ENCODE measurements at places on chromosomes 1 and 21.

- DNase-seq: no peak
Observed at GRCh38 chr1:152005360-152005912, 11.8 kb upstream of the S100A10 start.

DNA sequence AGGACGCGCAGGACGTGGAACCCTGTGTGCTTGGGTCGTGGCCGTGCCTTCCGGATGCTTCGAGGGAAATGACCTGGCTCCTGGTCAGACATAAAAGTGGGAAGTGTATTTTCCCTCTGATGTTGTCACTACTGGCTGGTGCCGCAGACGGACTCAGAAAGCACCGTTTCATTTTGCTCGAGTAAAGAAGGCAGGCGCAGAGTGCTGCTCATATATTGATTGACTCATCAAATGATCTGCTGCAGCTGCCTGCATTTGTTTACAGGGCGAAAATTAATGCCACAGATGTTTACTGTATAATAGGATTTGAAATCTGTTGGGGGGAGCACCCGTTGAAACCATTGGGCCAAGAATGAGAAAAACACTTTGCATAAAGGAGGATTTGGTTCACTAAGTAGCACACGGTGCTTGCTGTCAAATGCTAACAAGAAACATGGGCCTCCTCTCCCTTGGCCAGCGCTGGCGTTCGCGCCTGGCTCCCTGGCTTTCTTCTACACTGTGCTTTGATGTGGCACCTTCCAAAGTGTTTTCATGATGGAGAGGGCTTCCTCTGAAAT is 365.5 kb downstream of the CAMTA1 start:
- DNase-seq: no peak

GRCh38 chr1:31573261-31573660 is 3.1 kb upstream of the TINAGL1 start:
- no peak for DNase-seq

DNA sequence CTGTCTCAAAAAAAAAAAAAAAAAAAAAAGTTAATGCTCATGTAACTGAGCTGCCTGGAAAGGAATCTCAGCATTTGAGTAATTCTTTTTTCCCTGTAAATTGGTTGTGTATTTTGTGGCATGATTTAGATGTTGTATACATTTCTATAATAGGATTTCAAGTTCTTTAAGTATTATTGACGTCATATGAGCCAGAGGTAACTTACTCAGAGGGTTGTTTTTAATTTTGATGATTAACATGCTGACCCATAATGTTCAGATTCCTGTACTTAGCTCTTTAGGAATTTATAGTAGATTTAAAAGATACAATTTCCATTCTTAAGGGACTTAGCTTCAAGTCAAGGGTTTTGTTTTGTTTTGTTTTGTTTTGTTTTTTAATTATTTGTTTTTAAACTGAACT is 120.4 kb downstream of the CACHD1 start:
- DNase-seq: no peak

DNA sequence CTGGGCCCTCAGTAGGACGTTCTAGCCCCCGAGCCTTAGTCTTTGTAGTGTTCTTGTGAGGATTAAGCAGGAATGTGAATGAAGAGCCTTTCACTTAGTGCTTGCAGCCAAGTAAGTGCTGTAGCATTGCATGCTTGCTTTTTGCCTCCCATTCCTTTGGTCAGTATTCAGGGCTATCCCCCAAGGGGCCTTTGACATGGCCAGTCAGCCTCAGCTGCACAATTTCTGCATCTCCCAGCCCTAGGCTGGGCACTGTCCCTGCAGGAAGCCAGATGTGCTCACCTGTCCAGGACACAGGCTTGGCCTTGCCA is 30.5 kb downstream of the SOX13 start:
- DNase-seq: no peak

DNA sequence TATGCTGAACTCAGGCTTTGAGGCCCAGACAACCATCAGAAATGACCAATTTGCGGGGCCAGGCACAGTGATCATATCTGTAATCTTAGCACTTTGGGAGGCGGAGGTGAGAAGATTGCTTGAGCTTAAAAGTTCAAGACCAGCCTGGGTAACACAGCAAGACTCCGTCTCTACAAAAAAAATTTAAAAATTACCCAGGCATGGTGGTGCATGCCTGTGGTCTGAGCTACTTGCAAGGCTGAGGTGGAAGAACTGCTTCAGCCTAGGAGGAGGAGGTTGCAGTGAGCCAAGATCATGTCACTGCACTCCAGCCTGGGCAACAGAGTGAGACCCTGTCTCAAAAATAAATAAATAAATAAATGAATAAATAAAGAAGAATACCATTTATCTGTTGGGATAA is 156.5 kb downstream of the EIF4G3 start:
- no peak for DNase-seq

GRCh38 chr21:41777951-41778815 is 11.3 kb upstream of the RIPK4 start:
- peak; percentile 83 for DNase-seq

- no peak for DNase-seq
Observed at GRCh38 chr1:218384581-218384993, 39.5 kb downstream of the TGFB2 start.

DNA sequence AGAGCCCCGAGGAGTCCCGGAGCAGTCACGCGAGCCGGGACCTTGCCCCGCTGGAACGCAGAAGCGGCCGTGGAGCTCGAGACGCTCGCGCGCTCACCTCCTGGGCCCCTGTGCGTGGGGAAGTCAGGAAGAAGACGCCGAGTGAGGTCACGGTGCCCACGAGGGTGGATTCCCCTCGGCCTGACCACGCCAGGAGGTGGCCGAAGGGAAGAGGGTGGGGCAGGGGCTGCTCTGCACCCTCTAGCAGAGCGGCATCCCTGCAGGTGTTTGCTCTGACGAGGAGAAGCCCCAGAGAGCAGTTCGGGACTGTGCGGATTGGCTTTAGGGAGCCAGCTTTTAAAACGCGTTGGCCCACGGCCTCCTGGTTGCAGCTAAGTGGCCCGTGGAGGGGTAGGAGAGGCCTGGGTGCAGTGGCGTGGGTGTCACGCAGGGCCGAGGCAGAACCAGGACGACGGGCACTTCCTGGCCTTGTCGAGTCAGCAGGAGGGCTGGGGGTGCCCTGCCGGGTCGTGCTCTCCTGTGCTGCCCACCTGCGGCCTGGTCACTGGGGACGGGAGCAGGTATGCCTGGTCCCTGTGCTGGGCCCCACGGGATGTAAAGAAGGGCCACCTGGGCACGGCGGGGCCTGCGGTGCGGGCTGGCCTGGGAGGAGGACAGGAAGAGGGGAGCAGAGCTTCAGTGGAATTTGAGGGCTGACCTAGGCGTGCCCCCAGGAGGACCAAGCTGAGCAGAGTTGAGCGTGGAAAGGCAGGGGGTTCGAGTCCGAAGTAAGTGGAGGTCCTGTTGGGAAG is 1.0 kb downstream of the PDXK start:
- peak; percentile 63 for DNase-seq

DNA sequence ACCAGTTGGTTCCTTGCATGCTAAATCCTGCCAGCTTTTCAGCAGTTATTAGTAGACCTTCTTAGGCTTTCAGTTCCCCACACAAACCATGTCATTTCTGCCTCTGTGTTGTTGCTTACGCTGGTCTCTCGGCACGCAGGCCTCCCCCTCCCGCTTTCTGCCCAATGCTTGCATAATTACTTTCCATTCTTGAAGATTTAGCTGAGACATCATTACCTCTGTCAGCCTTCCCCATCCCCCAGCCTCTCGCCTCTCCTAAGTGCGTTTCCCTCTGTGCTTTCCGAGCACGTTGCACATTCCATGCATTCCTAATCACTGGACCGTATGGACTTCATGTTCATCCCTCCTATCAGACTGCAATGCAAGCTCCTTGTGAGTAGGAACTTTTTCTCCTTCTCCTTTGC is 26.8 kb downstream of the TSHB start:
- DNase-seq: no peak

DNA sequence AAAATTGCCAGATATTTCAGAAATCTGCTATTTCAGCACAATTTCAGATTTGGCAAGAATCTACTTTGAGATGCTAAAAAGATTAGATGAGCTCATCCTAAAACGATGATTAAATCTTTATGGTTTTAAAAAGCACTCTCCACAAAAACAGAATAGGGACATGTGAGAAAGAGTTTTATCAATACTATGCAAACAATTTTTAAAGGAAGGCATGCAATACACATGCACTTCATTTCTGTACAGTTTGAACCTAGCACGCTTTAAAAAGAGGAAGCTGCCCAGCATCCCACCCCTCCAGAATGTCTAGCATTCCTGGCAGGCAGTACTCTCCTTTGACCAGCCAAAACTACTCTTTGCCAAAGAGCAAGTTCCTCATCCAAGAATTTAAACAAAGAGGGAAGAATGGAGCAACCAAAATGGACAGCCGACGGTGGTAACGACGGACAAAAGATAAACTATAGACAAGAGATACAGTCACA is 1.3 kb downstream of the ARHGAP29 start:
- no peak for DNase-seq

DNA sequence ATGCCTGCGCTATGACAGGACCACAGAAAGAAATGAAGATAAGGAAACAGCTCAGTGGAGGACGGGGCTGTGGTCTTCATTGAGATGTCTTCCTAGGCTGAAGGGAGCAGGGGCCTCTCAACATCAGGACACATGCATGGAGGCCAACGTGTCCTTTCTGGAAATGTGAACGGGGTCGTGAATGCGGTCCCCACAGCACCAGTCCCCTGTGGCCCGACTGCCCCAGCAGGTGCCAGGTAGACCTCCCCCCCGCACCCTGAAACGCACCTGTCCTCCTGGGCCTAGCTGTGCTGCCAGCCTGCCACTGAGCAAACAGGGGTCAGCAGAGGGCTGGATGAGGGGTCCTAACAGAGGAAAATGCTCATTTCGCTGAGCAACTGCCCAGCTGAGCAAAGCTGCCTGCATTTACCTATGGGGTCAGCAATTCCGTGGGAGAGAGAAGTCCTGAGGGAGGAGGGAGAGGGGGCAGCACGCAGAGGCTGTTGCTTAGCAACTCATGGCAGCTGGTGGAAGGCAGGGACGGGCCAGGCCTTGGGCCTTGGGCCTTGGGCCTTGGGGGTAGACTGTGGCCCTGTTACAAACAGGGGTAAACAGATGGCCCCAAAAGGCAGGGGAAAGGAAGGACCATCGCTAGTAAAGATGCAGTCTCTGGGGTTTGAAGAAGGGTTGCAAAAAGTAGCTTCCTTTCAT is 77.4 kb downstream of the NPHP4 start:
- no peak for DNase-seq

DNA sequence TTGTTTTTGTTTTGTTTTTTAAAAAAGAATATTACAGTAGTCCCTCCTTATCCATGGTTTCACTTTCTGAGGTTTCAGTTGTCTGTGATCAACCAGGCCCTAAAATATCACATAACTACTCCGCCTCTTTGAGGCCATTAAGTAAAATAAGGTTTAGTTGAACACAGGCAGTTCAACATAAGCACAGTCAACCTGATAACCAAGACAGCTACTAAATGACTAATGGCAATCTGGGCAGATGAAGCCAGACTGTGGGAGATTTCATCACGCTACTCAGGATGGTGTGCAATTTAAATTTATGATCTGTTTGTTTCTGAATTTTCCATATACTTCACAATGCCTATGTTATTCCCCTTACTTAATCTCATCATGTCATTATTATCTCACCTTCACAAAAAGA is 30.1 kb downstream of the LDLRAD1 start:
- DNase-seq: no peak

GRCh38 chr21:37525810-37526209 is 159.2 kb downstream of the DYRK1A start:
- DNase-seq: no peak

GRCh38 chr1:232550007-232550406 is 79.9 kb downstream of the SIPA1L2 start:
- DNase-seq: no peak

DNA sequence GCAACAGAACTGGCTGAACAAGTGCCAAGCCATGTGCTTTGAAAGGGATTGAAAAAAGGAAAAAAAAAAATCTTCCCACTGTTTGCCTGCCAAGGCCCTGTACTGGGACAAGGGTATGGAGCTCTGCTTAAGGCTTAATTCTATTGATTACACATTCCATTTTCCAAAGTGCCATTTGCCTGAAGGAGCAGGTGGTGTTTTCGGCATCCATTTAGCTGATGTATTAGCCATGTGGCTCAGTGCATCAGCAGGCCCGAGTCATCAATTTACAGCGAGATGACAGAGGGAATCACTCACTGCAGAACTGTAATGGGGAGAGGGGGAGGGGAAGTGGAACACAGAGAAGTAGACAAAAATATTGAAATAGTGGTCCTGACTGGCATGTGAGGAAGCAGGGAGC is 144.2 kb upstream of the BEND5 start:
- no peak for DNase-seq

- no peak for DNase-seq
Observed at GRCh38 chr21:38424305-38425019, 73.8 kb downstream of the ERG start.

DNA sequence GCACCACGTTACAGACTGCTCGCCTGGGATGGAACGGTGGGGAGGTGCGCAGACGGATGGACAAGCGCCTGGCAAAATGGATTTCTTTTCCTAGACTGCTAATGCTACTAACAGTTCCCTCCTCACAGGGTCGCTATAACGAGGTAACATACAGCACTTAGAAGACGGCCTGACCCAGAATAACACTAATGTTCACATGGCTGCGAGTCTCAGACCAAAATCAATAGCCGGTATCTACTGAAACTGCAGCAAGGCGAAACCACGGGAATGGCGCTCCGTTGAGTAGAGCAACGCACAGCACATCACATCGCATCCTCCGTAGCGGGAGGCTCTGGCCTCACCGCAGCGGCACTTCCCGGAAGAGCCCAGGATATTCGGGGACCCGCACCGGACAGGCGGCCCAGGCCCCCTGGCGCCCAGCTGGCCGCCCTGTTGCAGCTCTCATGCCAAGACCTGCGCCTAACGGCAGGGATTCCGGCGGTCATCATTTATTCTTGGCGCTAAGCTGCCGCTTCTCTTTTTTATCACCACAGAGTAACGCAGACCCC is 46.6 kb downstream of the VPS26C start:
- peak; percentile 26 for DNase-seq

GRCh38 chr1:147591261-147591891 is 50.1 kb downstream of the BCL9 start:
- DNase-seq: no peak

- no peak for DNase-seq
Observed at GRCh38 chr1:33364565-33364918, 43.6 kb upstream of the A3GALT2 start.

Measured in ovary (tissue), 10 donors.